Cardiac muscle cell (in vitro differentiated cells and primary cell): ENCODE measurements at places on chromosomes 4 and X.

DNA sequence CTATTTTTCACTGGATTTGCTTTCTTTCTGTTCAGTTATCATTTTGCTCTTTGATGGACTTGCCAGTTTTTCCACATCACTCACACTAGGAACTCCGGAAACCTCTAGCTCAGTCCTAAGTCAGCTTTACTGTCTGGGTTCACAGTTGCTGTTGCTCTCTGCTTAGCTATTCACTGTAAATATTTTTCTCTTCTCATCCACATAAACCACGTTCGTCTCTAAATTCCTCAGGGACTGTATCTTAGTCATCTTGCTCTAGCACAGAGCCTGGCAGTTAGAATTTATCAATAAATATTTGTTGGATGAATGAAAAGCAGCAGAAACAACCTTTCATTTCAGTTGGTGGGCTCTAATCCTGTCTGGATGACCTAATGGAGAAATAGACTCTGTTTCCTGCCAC is 119.4 kb upstream of the DMD start:
- no peak for DNase-seq

GRCh38 chr4:77593101-77593500 is 12.5 kb upstream of the CXCL13 start:
- no peak for DNase-seq

DNA sequence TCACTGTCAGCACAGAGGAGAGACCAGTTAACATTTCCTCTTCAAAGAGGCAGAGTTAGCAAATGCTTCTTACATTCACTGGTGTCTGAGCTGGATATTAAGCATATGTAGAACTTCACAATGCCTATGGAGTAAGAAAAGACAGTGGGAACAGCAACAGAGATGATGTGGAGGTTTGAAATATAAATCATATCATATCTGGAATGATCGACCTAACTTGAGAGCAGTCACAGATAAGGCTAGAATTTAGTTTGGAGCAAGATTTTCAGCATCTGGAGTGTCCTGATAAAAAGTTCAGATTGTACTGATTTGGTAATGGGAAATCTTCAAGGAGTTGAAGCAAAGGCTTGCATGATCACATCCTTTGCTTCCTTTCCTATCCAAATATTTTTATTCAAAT is 90.5 kb upstream of the ANKRD50 start:
- no peak for DNase-seq

DNA sequence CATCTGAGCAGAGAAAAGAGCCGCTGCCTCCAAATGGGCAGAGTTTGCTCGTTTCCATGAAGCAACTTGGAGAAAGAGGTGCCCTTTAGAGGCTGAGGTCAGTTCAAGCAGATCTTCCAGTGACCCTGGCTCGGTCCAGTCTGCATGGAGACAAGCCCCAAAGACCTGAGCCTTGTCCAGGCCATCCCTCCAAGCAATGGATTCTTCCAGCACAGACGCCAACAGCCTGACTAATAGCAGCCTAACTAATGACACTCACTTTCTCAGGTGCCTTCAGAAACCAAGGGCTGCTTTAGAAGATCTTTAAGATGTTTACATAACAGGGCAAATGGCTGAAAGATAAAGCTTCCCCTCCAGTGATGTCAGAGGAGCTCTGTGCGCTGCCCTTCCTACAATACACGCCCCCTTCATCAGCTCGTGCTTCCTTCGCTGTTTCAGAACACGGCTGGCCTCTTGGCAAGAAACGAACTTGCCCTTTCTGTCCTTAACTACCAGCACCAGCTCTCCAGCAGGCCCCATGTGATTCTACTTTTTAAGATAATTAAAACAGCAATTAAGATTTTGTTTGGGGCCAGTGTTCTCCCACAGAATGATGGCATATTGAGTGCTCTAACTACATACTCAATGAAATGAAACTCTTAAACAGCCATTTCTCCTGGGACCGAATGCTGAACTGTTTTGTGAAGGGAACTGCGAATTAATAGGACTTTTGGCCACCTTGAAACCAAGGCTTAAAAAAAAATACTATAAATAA is 119.0 kb downstream of the GPR143 start:
- peak; percentile 41 for DNase-seq

GRCh38 chrX:2855761-2856160 is 27.0 kb downstream of the GYG2 start:
- DNase-seq, result no peak

DNA sequence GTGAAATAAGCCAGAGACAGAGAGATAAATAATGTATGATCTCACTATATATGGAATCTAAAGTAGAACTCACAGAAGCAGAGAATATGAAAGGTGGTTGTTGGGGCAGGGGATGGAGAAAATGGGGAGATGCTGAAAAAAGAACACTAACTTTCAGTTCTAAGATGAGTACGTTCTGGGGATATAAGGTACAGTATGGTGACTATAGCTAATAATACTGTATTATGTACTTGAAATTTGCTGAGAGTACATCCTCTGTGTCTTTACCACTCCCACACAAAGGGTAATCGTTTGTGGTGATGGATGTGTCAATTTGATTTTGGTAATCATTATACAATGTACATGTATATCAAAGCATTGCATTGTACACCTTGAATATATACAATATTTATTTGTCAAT is 6.6 kb downstream of the FBXL5 start:
- no peak for DNase-seq

- peak; percentile 5 for DNase-seq
These were observed 499.9 kb upstream of the AADAT start for GRCh38 chr4:170589597-170590191.

- DNase-seq, result peak; percentile 69
These were observed 422.3 kb downstream of the STPG2 start for GRCh38 chr4:97720869-97721432.

DNA sequence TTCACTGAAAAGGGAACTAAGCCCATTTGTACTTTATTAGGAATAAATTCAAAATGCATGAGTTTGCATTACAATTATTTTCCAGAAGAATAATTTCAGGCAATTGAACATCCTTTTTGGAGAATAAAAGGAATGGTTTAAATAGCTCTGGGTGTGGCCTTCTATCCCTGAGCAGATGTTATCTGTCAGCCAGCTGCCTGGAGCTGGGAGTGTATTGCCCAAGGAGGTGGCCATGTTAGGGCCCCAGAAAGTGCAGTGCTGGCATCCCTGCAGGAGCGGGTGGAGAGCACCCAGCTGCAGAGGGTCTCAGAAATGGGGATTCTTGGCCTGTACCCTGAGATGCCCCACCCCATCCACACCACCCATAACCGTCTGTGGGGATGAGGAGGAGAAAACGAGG is 21.6 kb upstream of the VEGFD start:
- DNase-seq, result no peak

- DNase-seq, result no peak
These were observed 3.4 kb upstream of the SEPTIN6 start for GRCh38 chrX:119696251-119696890.

- DNase-seq, result peak; percentile 12
These were observed 9.4 kb downstream of the FAM53A start for GRCh38 chr4:1674682-1675081.

- DNase-seq, result no peak
These were observed 143.1 kb upstream of the MAD2L1 start for GRCh38 chr4:120209706-120210105.

- no peak for DNase-seq
These were observed 2.1 kb downstream of the LOC101059915 start for GRCh38 chrX:71669492-71669891.

DNA sequence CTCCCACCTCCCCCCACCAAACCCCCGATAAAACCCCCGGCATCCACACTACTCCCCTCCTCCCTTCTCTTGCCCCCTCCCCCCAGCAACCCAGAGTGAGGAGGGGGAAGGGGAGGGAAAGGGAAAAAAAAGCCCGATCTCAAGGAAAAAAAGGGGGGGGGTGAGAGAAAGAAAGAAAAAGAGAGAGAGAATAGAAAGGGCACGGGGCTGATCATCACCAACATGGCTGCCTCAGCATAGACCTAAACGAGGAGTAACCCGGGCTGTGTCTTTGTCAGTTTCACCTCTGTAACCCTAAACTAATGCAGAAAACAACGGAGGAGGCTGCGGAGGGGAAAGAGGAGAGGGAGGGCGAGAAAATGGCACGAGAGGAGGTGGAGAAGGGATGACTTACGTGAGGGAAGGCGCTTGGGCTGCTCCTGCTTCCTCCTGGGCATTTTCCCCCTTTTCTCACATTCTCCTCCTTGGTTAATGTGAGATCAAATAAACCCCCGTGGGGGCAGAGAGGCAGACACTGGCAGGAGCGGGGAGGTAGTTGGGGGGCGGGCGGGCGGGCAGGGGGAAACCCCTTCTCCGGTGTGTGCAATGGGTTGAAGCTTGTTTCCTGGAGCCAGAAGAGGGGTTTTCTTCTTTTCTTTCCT is 532 bp downstream of the ZNF827 start:
- peak; percentile 60 for DNase-seq

DNA sequence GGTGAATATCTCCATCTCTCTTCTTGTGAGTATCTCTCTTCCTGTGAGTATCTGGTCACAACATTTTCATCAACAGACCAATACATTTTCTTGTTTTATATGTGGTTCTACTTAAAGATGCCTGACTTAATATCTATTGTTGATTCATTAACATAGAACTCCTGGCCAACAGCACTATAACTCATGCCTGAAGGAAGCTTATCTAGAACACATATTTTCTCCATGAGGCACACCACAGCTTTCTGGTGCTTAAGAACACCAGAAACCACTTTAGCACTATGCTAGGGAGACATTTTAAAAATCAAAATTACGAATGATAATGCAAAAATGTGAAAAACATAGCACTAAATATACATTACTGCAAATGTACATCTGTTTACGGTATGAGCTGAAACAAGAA is 190.4 kb downstream of the GABRB1 start:
- DNase-seq, result peak; percentile 80

GRCh38 chr4:7434141-7434765 is 477 bp downstream of the PSAPL1 start:
- DNase-seq, result no peak

DNA sequence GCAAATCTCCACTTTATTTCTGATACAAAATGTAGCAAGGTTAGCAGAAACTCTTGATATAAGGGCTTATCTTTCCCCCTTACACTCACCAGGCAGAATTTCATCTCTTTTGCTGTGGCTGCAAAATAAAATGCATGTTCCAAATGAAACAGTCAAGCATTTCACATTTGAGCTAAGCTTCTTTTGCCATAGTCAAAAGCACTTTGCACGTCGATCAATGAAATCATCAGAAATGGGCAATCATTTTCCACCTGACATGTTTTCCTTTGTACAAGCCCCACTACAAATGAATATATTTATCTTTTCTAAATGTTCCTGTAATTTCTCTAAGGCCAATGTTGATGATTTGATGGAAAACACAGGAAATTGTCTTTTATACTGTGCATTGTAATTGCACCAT is 178.4 kb downstream of the ANKRD50 start:
- DNase-seq, result no peak

GRCh38 chrX:19655032-19655431 is 139.7 kb upstream of the MAP3K15 start:
- DNase-seq, result no peak

GRCh38 chrX:107718156-107718621 is 57.4 kb downstream of the TSC22D3 start:
- DNase-seq, result peak; percentile 87

DNA sequence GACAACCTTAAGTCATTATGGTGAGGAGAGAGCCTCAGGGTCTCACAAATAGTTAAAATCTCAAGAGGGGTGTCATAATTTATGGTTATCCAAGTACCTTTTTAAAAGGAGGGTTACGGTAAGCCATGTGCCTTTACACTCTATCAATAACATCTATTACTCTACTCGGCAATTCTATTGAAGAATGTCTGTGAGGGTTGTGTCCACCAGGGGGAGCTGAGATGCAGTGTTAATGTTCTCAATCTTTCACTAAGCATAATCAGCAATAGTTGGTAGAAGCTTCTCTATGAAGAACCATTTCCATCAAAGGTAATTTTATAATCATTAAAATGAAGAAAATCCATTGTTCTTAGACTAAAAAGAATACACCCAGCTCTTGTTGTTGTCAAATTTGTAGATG is 457.4 kb downstream of the CENPC start:
- peak; percentile 57 for DNase-seq

- DNase-seq, result no peak
These were observed 545.0 kb downstream of the GBA3 start for GRCh38 chr4:23237771-23238170.

- DNase-seq, result no peak
These were observed 168.6 kb downstream of the PTTG2 start for GRCh38 chr4:38128478-38129459.

DNA sequence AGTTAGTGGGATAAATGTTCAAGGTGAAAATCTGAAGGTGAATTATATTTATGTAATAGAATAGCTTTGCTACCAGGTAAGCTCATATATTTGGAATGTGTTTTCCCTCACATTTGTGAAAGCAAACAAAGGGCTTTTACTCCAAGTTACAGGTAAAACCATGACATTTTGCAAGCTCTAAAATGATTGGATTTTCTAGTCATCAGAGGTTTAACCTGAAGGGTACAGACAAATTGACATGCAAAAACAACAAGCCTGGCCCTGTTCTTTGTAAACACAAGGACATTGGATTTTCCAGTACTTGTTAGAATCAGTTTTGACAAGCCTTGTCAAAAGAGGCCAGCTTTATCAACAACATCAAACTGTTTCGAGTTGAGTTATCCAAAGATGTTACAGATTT is 51.7 kb downstream of the ZFX start:
- no peak for DNase-seq

DNA sequence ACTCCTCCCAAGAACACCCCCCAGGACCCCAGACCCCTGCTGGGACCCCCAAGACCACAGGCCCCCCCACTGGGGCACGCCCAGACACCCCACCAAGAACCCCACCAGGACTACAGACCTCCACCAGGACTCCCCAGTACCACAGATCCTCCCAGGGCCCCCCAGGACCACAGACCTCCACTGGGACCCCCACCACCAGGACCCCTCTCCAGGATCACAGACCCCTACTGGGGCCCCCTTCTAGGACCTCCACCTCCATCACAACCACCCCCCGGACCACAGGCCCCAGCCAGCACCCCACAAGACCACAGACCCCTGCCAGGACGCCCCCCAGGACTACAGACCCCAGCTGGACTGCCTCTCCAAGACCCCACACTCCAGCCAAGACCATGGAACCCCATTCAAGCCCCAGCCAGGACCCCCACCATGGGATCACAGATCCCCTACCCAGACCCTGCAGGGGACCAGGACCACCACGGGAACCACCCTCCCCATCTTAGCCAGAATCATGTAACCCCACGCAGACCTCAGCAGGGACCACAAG is 855 bp upstream of the DHRSX start:
- DNase-seq, result no peak

DNA sequence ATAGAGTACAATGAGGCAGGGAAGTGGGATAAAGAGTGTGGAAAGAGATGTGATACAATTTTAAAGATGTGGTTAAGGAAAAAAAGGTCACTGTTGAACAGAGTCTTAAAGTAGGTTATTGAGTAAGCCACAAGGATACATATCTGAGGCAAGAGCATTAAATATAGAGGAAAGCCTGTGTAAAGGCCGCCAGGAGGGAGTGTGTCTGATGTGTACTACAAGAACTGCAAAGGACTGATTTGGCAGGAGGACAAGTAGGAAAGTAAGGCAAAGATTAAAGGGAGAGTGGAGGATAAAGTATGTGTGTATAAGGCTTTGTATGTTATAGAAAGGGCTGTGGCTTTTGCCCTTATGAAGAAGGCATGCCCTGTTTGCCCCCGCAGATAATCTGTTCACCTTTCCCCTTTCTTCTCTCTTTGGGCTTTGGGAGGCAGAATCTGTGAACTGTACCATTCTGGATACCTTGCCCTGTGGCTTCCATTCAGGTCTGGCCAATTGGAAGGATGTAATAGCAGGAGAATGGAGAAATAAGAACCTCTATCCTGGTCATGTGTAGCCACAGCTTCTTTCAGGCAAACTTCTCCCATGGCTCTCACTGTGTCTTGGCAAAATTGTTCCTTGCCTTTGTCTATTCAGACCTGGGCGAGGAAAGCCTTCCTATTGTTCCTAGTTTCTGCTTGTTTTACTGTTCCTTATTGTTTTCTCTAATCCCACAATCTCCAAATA is 68.9 kb upstream of the FAM47B start:
- DNase-seq, result no peak
